HT-29 (cell line): ENCODE measurements at places on chromosomes 2 and 18.

GRCh38 chr2:118835746-118836410 lies 11.6 kb downstream of the EN1 start:
- no peak for DNase-seq

GRCh38 chr2:224359569-224359968 lies 42.3 kb downstream of the FAM124B start:
- DNase-seq = peak; percentile 11

DNA sequence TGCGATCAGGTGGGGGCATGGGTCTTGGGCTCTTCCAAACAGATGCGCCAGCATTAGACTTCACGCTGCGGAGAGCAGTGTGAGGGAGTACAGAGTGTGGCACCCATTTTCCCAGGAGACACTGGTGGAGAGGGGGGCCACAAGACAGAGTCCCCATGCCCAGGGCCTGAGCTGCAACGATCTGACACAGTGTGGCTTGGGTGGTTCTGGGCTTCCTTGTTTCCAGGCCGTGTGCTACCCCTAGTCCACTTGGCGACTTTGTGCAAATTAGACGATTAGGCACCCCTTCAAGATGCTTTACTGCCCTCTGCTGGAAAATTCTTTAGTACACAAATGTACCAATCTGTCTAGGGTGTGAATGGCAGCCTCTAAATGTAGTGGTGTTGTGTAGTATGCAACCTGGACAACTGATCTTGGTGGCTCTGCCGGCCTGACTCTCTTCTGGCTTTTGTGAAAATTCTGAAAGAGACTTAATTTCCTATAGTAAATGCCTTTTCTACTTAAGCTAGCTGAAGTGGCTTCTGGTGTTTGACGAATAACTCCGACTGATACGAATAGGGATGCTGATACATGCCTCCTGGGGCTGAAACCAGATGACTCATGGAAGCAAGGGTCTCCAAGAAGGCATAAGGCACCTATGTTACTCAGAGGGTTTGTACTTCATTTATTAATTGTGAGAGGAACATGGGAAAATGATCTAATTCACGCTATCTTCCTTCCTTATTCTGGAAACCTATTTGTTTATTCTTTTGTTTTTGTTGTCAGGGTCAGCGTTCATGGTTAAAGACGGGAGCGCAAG lies 92.3 kb upstream of the SMAD2 start:
- peak; percentile 74 for DNase-seq

GRCh38 chr2:38671303-38671702 lies 5.4 kb downstream of the GALM start:
- DNase-seq = no peak

- DNase-seq = no peak
Observed at GRCh38 chr2:208415897-208416296, 9.3 kb downstream of the PTH2R start.

DNA sequence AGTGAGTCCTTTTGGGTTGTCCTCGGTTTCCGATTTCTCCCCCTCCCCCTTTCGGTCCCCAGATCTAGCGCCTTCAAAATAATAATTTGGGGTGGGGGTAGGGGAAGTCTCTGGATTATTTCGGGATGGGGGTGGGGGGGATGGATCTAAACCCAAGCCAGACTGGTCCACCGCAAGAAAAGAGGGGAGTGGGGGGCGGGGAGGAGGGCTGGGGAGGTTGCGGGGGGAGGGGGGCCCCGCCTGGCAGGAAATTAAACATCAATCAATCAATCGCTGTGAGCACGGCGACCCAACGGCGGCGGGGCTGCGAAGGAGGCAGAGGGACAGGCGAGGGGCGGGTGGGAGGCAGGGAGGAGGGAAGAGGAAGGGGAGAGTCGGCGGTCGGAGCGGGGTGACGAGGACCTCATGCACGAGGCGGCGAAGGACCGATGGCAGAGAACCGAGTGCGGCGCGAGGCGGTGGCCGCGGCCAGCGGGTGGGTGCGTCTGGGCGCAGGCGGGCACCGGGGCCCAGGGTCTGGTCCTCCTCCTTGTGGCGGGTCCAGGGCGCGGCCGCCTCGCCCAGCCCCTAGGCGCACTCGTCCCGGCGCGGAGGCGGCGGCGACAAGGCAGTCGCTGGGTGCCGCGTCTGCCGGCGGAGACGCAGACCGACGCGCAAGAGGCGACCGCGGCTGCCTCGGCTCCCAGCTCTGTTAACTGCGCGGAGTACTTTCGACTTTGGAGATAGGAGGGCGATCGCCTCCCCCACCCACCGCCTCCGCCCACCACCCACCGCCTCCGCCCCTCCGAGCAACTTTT lies 468 bp upstream of the SATB2 start:
- DNase-seq = peak; percentile 7
